ENCODE measurements at places on chromosomes 3 and 15.

DNA sequence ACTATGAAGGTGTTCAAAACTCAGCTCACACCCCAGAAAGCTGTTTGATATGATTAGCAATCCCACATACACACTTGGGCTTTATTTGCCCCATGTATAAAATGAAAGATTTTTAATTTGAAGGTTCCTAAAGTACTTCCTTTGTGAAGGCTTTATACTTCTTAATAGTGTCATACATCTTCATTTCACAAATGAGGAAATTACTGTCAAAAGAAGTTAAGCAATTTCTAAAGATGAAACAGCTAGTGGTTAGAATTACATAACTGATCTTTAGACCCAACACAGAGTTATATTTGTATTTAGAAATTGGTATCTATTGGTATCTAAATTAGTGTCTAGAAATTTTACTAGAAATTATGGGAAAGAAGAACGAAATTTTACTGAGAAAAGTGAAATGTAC is 7.1 kb downstream of the CD200R1 start:
- no peak for DNase-seq

DNA sequence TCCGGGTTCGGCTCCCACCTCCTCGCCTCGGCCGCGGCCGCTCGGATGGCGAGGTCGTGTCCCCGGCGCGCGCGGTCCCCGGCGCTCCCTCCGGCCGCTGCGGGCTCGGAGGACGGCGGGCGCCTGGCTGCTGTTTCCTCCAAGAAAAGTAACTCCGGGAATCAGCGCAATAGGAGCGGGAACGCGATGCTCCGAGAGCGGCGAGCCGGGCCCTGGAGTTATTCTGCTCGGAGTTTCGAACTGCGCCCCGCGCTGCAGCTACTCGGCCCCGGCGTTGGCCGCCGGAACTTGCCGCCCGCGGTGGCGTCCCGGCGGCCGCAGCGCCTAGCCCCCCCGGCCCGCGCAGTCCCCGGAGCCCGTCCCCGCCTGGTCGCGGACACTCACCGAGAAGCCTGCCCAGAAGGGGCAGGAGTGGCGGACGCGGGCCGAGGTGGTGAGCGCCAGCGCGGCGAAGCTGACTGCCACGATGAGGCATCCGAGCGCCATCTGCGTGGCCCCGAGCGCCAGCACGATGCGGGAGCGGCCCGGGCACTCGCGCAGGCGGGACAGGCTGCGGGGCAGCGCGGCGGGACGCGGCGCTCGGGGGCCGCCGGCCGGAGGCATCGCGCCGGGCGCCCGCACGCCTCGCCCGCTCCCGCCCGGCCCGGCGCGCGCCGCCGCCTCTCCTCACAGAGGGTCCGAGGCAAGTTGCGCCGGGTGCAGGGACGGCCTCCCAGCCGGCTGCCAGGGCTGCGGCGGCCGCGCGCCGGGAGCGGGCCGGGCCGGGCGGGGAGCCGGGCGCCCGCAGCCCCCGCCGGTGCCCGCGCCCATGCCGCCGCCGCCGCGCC is 251.9 kb downstream of the TJP1 start:
- no peak for DNase-seq

DNA sequence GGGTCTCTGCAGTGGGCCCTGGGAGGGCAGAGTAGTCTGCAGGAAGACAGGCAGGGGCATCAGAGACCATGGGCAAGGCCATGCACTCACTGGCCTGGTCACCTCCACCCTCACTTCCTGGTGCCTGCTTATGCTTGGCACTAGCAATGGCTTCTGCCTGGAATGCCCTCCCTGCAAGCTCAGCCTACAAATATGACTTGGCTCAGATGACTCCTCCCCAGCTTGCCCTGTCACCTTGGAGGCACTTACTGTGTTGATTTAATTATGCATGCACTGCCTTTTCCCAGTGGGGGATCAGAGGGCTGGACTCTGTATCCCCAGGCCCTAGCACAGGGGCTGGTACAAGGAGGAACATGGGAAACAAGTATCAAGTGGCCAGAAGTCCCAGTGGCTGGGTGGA is 7.8 kb downstream of the C3orf18 start:
- DNase-seq, result no peak

DNA sequence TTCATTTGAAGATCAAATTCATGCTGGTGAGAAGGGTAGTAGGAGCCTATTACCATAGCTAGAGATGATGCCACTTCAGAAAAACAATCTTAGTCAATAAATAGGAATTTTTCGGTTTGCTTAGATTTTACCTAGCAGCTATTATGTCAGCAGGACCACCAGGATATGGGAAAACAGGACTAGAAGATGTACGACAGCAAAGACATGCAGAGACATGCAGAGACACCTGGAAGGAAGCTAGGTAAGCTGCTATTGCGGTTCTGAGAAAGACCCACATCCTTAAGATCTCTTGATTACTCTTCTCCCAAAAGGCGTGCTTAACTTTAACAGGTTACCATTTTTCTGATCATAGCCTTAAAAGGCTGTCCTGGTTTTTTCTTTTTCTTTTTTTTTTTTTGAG is 64.8 kb upstream of the THSD4 start:
- no peak for DNase-seq

- DNase-seq, result no peak
Measured at GRCh38 chr15:74752531-74752930, 3.9 kb downstream of the CYP1A2 start.

- DNase-seq, result no peak
Measured at GRCh38 chr3:138230525-138230924, 43.4 kb downstream of the ARMC8 start.

DNA sequence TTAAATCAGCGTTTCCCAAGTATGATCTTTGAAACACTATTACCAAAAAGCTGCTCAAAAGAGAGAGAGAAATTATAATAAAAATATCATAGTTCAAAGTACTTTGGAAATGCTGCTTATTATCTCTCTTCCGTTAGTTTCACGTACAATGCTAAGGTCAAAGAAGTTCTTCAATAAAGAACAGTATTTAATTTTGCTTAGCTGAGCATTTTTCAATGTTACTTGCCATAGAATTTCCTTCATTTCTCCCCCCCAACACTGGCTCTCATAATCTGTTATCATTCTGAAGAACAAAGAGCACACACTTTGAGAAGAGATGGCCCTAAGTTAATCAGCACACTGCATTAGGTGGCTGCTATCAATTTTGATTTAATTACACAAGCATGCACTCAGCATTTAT is 840.8 kb upstream of the CFAP20DC start:
- no peak for DNase-seq

- no peak for DNase-seq
Measured at GRCh38 chr15:48962662-48963523, 826 bp downstream of the SHC4 start.

DNA sequence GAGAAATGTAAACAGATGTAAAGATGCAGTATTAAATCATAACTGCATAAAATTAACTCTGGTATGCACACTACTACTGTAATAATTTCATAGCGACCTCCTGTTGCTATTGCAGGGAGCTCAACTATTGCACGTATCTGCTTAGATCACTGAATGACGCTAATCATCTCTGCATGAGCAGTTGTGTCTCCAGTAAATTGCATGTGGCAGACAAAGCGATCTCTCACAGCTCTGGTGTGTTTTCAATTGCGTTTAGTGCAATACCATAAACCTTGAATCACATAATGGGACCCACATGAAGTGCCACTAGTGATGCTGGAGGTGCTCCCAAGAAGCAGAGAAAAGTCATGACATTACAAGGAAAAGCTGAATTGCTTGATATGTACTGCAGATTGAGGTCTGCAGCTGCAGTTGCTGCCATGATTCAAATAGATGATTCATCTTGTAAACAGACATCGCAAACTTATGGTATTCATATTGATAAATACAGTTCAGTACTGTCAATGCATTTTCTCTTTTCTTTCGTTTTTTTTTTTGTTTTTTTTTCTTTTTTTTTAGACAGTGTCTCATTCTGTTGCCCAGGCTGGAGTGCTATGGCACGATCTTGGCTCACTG is 30.2 kb upstream of the LCTL start:
- no peak for DNase-seq

GRCh38 chr3:113838631-113839209 is at the start of gene GRAMD1C:
GRAMD1C (plus strand) TSS chr3:113838788; CDS start chr3:113838910, 122 bp downstream.
- DNase-seq, result peak; percentile 10

GRCh38 chr3:127158614-127159229 is 34.2 kb upstream of the PRR23E start:
- DNase-seq, result no peak

DNA sequence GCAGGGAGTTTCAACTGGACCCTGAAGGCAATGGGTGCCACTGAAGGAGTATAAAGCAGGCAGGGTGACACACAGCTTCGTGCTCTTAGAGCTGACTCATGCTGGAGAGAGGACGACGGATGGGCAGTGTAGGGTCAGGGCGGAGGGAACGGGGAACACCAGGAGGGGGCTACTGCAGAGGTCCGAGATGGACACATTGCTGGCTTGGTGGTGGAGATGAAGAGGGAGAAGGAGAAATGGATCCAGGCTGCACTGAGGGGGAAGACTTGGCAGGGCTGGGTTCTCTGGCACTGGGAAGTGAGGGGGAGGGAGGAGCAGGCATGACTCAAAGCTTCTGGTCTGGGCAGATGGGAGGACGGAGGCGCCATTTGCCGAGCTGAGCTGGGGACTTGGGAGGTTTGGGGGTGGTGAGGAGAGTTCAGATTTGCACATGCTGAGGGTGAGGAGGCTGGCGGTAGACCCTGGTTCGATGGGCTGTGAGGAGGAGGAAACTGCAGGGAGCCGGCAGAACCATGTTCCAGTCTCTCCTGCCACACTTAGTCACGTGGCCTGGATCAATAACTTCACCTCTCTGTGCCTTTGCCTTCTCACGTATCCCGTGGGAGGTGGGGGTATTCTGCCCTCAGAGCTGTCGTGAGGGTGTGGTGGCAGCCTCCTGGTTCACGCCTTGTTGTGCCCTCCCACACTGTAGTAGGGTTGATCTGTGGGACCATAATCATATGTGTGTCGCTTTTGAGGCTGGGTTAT is 4.6 kb upstream of the KCTD6 start:
- DNase-seq, result no peak

DNA sequence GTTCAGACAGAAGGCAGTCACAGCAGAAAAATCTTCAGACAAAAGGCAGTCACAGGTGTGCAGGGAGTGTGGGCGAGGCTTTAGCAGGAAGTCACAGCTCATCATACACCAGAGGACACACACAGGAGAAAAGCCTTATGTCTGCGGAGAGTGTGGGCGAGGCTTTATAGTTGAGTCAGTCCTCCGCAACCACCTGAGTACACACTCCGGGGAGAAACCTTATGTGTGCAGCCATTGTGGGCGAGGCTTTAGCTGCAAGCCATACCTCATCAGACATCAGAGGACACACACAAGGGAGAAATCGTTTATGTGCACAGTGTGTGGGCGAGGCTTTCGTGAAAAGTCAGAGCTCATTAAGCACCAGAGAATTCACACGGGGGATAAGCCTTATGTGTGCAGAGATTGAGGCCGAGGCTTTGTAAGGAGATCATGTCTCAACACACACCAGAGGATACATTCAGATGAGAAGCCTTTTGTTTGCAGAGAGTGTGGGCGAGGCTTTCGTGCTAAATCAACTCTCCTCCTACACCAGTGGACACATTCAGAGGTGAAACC is 27.6 kb downstream of the ZNF589 start:
- peak; percentile 64 for DNase-seq

DNA sequence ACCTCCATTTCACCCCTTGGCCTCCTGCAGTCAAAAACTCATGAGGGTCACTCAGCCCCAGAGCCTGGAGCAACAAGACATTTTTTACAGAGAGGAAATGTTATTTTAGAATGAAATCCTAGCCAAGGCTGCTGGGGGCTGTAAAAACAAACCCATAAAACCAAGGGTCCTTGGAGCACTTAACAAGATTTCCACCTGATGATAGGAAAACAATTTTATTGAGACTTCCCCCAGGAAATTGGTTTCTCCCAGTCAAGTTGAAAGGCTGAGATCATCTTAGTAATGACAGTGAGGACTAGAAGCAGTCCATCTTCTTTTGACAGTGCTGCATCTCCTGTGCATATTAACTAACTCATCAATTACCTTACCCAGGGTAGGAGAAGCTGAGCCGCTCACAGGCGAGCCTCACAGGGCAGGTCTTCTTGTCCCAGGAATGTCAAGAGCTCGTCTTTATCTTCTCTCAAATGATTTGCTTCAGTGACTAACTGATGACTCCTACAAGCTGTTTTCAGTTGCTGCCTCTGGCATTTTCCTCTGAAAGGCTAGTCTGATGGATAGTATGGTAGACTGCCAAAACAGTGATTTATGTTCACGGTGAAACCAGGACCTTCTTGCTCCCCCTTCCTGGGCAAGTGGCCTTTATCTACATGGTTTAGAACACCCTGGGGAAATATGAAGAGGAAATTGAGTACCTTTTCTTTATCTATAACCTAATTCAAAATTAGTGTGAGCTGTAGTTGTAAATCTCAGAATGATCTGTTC is 34.6 kb upstream of the AEN start:
- no peak for DNase-seq

- DNase-seq, result no peak
Measured at GRCh38 chr3:188742755-188743550, 428.8 kb upstream of the TPRG1 start.

DNA sequence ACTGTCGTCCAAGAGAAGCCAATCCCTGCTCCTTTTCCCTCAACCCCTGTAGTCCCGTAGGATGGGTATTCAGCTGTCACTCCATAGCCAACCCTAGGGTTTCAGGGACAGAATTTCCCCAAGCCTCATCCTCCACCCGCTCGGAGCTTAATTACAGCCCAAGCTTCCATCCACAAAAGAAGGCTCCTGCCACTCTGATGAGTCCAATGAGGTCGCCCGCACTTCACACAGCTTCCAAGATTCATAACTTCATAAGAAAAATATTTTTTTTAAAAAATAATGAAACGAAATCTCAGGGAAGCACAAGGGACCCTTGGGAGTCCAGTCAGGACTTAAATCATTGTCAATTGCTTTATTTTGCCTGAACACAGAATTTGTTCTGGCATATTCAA is 75.6 kb downstream of the SLC12A8 start:
- no peak for DNase-seq

DNA sequence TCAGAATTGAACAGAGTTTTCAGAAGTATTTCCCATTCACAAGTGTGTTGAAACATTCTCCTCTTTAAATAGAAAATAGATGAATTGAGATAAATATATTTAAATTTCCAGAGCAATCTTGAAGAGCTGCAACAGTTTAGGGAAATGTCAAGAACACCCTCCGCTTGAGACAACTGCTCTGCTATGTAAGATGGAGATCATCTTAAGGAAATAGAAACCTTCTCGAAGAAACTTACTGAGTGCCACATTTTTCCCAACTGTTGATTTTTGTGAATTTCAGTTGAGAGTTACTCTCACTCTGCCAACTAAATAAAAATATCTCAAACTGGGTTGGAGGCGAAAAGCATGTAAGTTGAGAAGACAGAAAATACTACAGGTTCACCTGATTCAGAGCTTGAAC is 78.0 kb downstream of the SUCLG2 start:
- DNase-seq, result no peak
